ENCODE measurements at places on chromosomes 6 and 20.
A peak's percentile ranks its signal among the peaks of the same experiment; 100 is the strongest.

DNA sequence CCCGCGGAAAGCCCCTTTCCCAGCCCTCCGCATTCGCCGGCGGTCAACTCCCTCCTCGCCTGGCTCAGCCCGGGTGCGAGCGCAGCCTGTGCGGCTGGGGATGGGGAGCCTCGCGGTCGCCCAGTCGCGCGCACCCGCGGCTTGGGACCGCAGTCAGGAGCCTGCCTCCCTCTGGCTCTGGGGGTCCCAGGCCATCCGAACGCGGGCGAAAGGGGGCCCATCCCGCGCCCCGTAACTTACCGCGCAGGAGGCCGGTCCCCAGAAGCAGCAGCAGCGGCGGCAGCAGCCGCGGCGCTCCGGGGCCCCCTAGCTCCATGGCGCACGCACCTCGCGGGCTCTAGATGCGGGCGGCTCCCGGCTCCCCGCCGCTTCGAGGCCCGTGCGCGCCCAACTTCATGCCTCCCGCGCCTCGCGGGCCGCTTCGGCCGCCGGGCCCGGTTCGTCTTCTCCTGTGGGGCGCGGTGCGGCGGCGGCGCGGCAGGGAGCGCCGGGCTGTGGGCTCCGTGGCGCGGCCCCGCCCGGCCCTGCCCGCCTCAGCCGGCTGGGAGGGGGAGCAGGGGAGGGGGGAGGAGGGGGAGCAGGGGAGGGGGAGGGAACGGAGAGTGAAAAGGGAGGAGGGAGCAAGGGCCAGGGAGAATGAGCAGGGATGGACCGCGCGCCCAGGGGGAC is at the start of gene CHRNA4:
Gene CHRNA4 (minus strand): TSS at position 500 of the 669 bp plus-strand sequence. CDS start 184 bp downstream, at position 316.
- no peak for DNase-seq

DNA sequence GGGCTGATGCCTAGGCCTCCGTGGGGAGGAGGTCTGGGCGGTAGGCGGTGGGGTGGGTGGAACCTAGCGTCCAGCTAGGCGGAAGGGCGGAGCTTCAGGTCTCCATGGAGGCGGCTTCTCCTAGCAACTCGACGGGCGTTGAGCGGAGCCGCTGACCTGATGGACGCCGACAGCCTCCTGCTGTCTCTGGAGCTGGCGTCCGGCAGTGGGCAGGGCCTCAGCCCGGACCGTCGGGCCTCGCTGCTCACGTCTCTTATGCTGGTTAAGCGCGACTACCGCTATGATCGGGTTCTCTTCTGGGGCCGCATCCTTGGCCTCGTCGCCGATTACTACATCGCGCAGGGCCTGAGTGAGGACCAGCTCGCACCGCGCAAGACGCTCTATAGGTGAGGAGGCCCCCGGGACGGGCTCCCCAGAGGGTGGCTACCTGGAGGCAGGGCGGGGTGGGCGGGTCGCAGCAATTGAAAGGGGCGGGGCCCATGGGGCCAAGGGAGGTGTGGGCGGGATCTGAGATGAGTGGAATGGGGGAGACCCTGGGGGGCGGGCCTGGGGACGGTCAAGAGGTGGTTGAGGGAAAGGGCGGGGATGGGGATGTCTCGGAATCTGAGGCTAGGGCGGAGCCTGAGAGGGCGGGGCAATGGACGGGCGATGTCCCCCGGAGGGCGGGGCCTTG is at the start of gene RSPH9:
Gene RSPH9 (plus strand): TSS at position 97 of the 673 bp plus-strand sequence. CDS start 63 bp downstream, at position 160.
- DNase-seq: no peak

GRCh38 chr6:132400883-132401617 is at the start of gene MOXD1:
TSS of gene MOXD1 (minus strand) at chr6:132401475. CDS start at chr6:132401426, 49 bp downstream.
- DNase-seq: no peak

GRCh38 chr6:14271789-14272736 is 154.5 kb downstream of the CD83 start:
- no peak for DNase-seq

- DNase-seq: no peak
Observed at GRCh38 chr6:38103921-38104320, 284.4 kb downstream of the ZFAND3 start.

- DNase-seq: no peak
Observed at GRCh38 chr20:53736757-53737395, 143.2 kb upstream of the ZNF217 start.

- DNase-seq: no peak
Observed at GRCh38 chr6:117409420-117409819, 16.3 kb downstream of the ROS1 start.

DNA sequence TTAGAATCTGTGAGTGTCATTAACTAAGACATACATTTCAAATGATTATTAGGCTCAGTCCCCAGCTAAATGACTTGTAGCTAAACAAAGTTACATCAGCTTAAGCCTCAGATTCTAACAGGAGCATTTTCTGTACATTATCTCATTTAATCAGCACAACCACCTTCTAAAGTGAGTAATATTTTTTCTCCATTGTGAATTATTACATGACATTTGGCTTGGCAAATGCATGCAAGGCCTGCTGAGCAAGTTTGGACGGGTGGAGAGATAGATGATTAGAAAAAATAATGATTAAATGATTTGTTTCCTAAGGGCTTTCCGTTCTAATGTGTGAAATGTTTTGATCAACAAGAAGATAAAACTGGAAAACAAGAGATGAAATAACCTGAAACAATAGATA is 20.7 kb downstream of the DCBLD1 start:
- DNase-seq: no peak

GRCh38 chr6:7232351-7232750 is 80.6 kb downstream of the SSR1 start:
- DNase-seq: no peak

GRCh38 chr20:14521436-14521835 is 184.0 kb upstream of the FLRT3 start:
- DNase-seq: no peak

- DNase-seq: no peak
Observed at GRCh38 chr6:168778201-168778600, 337.2 kb downstream of the SMOC2 start.

- DNase-seq: no peak
Observed at GRCh38 chr6:13488896-13489237, 1.5 kb upstream of the GFOD1 start.

- no peak for DNase-seq
Observed at GRCh38 chr20:58538752-58539151, 23.6 kb upstream of the APCDD1L start.

GRCh38 chr20:8790442-8791074 is 278.3 kb upstream of the PLCB4 start:
- peak; percentile 8 for DNase-seq

DNA sequence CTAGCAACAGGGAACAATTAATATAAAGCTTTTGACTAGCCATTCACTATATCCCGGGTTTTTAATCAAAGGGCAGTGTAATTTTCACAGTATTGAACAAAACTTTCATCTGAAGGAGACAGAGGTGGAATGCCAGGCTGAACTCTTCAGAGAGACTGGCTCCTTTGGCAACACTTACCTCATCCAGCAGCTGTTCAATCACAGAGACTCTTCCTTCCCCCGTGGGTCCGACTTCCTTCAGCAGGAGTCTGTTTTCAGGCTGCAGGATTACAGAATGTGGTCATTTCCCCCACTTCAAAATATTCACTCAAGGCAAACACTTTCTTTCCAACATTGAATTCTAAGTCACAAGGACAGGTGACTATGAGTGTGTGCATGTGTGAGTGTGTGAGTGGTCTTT is 76.6 kb downstream of the DZANK1 start:
- DNase-seq: no peak

DNA sequence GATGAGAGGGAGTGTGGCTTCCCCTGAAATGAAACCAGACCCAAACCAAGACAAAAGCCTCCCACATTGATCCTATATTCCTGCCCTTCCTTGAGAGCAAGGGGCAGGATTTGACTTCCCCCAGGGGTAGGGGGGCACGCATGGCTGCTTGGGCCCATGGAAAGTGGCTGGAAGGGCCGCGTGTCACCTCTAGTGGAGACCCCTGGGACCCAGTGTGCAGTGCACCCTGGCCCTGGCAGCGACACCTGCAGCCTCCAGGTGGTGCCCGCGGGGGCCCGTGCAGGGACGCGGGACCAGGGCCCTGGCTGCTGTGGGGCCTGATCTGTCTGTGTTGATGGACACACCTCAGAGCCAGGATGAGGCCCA is 18.0 kb upstream of the SLCO4A1 start:
- DNase-seq: no peak

- DNase-seq: no peak
Observed at GRCh38 chr20:48738399-48739304, 89.1 kb downstream of the PREX1 start.

GRCh38 chr20:45841407-45842129 is 8.0 kb downstream of the SNX21 start:
- DNase-seq: no peak

- no peak for DNase-seq
Observed at GRCh38 chr20:45055056-45055455, 45.9 kb downstream of the KCNS1 start.

DNA sequence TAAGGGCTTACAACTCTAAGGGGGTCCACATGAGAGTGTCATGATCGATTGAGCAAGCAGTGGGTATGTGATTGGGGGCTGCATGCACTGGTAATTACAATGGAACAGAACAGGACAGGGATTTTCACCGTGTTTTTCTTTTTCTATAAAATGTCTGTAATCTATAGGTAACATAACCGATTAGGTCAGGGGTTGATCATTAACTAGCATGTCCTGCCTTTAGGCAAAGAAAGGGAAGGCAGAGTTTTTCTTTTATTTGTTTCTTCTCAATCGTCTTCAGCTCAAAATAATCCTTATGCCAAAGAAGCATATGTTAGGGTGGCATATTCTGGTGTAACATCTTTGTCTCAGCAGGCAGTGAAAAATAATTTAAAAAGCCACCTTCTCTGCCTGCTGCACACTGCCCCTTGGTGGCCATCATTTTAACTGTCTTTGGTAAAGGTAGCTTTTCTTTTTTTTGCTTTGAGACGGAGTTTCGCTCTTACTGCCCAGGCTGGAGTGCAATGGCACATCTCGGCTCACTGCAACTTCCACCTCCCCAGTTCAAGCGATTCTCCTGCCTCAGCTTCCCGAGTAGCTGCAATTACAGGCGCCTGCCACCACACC is 9.7 kb upstream of the CEP43 start:
- DNase-seq: no peak

GRCh38 chr20:32674362-32674789 is 635 bp upstream of the C20orf203 start:
- no peak for DNase-seq

DNA sequence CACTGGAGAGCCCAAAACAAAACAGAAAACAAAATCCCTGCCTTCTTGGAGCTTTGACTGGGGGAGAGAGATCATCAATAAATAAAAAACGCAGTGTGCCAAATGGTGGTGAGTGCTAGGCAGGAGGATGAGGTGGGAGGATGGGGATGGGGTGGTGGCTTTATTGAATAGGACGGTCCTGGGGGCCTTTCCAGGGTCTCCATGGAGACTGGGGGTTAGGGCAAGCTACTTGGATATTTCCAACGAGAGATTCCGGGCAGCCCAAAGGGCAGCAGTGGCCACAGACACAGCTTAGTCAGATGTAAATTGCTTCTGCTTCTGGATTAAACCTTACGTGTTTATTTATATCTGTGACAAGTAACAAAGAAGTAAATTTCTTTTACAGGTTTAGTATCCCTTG is 700.1 kb downstream of the QKI start:
- no peak for DNase-seq

GRCh38 chr20:13265941-13266340 is 44.9 kb downstream of the ISM1 start:
- DNase-seq: no peak

DNA sequence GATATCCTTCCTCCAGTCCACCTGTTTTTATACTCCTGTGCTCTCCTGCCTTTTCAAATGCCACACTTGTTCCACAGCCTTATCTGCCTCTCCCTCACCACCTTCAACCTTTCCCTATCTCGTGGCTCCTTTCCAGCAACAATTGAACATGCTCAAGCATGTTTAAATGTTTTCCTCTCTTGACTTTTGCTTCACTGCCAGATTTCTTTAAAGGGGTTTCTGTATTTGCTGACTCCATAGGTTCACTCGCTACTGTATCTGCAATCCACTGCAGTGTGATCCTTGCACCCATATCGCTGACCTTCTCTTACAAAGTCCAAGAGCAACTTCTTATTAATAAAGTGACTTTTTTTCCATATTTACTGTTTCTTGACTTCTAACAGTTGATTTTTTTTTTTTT is 11.2 kb upstream of the GMNN start:
- no peak for DNase-seq

DNA sequence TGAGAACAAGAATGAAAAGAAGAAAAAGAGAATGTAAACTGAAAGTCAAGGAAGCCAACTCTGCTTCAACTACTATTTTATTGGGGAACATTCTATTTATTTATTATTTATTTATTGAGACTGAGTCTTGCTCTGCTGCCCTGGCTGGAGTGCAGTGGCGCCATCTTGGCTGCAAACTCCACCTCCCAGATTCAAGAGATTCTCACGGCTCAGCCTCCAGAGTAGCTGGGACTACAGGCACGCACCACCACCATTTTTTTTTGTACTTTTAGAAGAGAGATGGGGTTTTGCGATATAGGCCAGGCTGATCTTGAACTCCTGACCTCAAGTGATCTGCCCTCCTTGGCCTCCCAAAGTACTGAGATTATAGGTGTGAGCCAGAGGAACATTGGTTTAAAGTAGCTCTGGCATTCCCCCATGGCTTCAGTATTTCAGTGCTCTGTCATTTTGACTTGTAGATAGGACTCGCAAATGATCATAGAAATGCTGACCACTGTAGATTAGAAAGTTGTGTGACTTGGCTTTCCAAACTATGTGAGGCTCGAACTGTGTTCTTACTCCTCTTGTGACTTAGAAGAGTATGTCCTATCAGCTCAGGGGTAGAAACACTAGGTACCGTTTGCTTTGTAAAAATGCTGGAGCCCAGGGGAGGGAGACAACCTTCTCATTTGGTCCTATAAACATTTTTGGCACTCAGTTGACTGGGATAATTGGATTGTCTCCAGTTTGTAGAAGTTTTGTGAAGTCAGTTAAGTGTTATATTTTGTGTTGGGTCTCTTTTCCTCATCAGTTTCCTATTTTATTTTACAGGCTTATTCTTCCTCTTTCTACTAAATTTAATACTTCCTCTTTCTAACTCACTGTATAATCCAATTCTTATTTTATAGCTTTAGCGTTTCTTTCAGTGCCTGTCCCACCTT is 544.9 kb upstream of the CITED2 start:
- DNase-seq: no peak

DNA sequence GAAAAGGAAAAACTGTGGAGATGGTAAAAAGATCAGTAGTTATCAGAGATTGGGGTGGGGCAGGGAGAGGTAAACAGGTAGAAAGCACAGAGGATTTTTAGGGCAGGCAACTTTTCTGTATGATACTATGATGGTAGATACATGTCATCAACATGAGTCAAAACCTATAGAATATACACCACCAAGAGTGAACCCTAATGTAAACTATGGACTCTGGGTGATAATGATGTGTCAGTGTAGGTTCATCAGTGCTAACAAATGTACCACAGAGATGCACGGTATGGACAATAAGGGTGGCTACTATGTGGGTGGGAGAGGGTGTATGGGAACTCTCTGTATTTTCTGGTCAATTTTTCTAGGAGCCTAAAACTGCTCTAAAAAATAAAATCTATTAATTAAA is 18.5 kb downstream of the PACSIN1 start:
- no peak for DNase-seq

GRCh38 chr6:52522151-52522626 is 54.7 kb downstream of the TRAM2 start:
- no peak for DNase-seq

DNA sequence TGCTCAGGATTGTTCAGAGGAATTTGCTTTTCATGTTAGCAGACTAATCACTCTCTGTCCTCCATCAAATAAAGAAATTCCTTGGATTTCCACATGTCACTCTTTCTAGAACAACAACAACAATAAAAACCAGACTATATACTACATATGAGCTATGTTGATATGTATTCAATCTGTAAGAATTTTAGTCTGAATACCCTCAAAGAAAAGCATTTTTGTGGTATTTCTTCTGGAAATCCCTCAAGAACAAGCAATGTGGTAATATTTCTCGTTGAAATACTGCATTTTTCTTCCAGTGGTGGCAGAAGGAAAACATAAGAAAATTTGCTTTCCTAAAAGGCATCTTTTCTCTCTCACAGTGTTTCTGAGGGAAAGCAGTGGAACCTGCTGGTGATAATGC is 312.6 kb upstream of the RSPO3 start:
- no peak for DNase-seq
